ENCODE measurements at places on chromosomes 1 and 21. TPM values are rescaled to one million over a fixed set of nuclear protein-coding genes. Genes with fewer than 3 reads are reported as not detected.
A peak's percentile ranks its signal among the peaks of the same experiment; 100 is the strongest.

DNA sequence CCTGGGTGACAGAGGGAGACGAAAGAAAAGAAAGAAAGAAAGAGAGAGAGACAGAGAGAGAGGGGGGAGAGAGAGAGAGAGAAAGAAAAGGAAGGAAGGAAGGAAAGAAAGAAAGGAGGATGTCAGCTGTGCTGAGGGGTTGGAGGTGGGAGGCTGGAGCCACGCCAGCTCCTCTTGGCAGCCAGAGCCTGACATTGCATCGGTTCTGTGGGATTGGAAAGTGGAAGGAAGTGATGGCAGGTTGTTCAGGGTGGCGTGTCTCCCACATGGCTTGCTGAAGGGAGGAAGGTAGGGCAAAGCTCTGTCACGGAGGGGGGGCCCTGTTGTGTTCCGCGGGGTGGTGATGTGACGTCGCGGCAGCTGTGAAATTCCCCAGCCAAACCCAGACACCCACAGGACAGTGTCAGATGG, 30.7 kb downstream of the EIF2D start:
- no peak for DNase-seq

C1orf115 gene
- 1.8 TPM for total RNA-seq

GRCh38 chr1:194517567-194517966, 1331.2 kb upstream of the B3GALT2 start:
- no peak for DNase-seq

GRCh38 chr1:221923929-221924598, 182.2 kb upstream of the DUSP10 start:
- DNase-seq, result no peak

- no peak for DNase-seq
Measured at GRCh38 chr1:205455581-205456382, at the start of gene BLACAT1. TSS of gene BLACAT1 (minus strand) at chr1:205456045.

DNA sequence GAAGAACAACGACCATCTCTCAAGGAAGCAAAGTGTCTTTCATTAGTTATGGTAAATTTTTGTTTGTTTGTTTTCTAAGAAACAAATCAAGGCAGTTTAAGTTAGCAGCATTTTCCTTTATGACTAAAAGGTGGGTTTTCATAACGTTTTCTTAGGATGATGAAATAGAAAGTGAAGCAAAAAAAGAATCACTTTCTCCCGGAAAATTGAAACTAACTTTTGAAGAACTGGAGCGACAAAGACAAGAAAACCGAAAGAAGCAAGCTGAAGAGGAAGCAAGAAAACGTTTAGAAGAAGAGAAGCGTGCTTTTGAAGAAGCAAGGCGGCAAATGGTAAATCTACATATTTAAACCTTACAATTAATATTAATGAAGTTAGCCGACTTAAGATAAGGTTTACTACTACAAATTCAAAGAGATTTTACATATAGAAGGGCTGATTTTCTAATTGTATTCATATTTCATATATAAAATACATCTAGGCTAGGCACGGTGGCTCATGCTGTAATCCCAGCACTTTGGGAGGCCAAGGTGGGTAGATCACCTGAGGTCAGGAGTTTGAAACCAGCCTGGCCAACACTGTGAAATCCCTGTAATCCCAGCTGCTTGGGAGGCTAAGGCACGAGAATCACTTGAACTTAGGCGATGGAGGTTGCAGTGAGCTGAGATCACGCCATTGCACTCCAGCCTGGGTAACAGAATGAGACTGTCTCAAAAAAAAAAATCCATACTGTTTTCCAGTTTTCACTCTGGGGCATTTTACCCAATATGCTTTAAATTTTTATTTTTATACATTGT, 38.3 kb downstream of the NEXN start:
- DNase-seq, result no peak

PLA2G2F gene
- total RNA-seq, result not detected

ZNF697 gene
- 7.6 TPM for total RNA-seq

DNA sequence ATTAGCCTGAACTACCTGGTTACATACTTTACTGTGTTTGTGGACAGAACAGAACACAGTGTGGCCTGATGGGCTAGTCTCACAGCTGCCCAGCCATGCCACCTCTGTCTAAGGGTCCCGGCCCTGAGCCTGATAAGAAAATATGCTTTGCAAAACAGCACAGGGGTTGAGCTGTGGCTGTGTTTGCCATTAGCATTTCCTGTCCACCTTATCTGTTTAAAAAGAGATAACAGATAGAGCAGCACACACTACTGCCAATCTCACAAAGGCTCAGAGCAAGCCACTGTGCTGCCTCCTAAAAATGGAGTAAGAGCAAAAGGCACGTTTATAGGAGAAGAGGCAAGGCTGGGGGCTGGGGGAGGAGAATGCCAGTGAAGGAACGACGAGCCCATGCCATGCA, 95.0 kb downstream of the SUSD4 start:
- DNase-seq, result no peak

TMEM35B gene
- 19.8 TPM for total RNA-seq

SFN gene
- total RNA-seq, result 0.14 TPM

DNA sequence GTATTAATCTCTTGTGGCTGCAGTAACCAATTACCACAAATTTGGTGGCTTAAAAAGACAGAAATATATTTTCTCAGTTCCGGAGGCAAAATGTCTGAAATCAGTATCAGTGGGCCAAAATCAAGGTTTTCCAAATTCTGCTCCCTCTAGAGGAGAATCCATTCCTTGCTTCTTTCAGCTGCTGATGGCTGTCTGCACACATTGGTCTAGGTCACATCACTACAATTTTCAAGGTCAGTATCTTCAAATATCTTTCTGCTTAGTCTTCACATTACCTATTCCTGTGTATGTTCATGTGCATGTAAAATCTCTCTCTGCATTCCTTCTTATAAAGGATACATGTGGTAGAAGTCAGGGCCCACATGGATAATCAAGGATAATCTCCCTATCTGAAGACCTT, 999.4 kb downstream of the KCNT2 start:
- no peak for DNase-seq

PPIAL4G gene
- not detected for total RNA-seq

DNA sequence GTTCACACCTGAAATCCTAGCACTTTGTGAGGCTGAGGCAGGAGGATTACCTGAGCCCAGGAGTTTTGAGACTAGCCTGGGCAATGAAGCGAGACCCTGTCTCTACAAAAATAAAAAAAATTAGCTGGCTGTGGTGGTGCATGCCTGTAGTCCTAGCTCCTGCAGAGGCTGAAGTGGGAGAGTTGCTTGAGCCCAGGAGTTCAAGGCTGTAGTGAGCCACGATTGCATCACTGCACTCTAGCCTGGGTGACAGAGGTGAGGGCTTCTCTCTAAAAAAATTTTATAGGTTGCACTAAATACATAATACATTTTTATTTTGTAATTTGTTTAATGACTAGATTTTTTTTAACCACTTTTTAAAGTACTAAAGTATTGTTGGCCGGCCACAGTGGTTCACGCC, 6.1 kb downstream of the PARK7 start:
- no peak for DNase-seq

HIVEP3 gene
- 2.5 TPM for total RNA-seq

- DNase-seq, result no peak
Measured at GRCh38 chr1:234270581-234271242, 102.5 kb upstream of the COA6 start.

DNA sequence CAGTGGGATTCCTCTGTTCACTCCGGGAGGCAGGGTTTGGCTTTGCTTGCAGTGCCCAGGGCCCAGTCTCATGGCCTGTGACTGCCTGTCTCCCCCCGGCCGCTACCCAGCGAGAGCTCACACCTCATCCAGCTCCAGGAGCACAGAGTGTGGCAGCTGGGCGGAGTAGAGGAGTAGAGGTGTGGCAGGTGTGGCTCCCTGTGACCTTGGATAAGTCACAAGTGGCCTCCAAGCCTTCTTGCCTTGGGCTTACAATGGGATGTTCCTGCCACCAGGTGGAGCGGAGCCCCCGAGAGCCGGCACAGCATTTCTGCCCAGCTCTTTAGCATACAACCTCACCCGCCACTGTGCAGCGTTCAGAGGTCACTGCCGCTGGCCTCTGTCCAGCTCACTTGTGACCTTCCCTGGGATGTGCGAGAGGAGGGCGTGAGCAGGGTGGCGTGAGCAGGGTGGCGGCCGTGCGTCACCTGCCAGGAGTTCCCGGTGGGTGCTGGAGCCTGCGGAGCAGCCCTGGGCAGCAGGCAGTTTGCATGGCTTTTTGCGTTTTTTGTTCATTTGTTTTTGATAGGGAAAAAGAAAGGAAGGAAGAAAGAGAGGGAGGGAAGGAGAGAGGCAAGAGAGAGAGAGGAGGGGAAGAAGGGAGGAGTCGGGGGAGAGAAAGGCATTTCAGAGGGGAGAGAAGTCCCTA, 42.4 kb downstream of the CRYAA start:
- DNase-seq, result peak; percentile 42

- DNase-seq, result no peak
Measured at GRCh38 chr1:58409336-58409735, 137.2 kb downstream of the OMA1 start.

DNA sequence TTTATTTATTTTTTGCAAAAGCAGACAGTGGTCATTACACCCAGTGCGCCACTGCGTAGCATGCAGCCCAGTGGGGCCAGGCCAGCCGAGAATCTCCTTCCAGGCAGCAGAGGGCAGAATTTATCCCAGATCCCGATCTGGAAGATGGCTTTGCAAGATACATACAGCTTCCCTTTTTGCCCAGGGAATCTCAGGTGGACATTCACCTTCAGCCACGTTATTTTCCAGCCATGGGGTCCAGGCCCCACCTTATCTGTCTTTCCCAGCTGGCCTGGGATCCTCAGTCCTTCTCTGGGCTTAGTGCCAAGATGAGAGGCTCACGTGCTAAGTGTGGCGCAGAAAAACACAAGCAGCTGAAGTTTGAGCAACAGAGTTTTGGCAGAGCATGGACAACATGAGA, 123.6 kb downstream of the AJAP1 start:
- DNase-seq, result peak; percentile 35

All from SJCRH30 (cell line).